ENCODE measurements at places on chromosomes 6 and 20. TPM values are rescaled to one million over a fixed set of nuclear protein-coding genes. Genes with fewer than 3 reads are reported as not detected.

HDAC2 gene
- total RNA-seq = 67.1 TPM

SLC35F1 gene
- total RNA-seq = not detected

C20orf202 gene
- not detected for total RNA-seq

KHDRBS2 gene
- not detected for total RNA-seq

TRAPPC3L gene
- not detected for total RNA-seq

Data from T-helper 1 cell treated with Interleukin-12 subunit alpha and Interleukin-12 subunit beta and Interleukin-4 antibody, amounts not matched to agents 30 ng/mL and 1 ng/mL, for 36 hours (primary cell).